ENCODE measurements at places on chromosomes 1 and 21.

GRCh38 chr1:38053416-38054091 lies 7.0 kb upstream of the POU3F1 start:
- no peak for DNase-seq

- DNase-seq = no peak
Measured at GRCh38 chr1:83500531-83500930, 498.4 kb downstream of the TTLL7 start.

- peak; percentile 49 for DNase-seq
Measured at GRCh38 chr1:232880354-232880753, 70.1 kb upstream of the NTPCR start.

GRCh38 chr1:196152086-196152485 lies 456.2 kb downstream of the KCNT2 start:
- DNase-seq = peak; percentile 8

DNA sequence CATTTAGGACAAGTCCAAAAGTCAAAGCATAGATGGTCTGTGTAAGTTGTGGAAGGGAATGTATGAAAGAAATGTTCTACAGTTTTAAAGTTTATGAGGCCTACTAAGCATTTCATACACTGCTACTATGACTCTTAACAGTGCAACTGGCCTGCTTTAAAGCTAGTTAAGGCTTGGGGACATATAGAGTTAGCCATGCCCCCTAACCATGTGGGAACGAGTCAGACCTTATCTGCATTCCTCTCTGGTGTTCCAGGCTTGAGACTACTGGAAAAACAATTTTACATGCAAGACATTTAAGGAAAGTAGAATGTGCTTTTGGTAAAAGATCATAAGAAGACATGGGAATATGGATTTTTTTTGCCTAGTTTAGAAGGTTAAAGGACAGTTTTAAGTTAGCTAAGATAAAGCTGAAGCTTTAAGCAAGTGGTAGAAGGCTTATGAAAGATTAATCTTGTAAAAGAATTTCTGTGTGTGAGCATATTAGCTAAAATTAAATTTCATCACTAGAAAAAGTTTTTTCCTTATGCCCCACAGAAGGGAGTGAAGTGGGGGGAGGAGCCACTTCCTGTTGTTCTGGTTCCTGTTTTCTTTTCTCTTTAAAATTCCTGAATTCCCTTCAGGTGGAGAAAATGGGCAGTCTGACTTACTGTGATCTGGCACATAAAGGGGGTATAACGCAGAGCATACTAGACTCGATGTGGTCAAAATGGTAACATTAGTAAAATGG lies 8.9 kb upstream of the CD48 start:
- DNase-seq = peak; percentile 19

DNA sequence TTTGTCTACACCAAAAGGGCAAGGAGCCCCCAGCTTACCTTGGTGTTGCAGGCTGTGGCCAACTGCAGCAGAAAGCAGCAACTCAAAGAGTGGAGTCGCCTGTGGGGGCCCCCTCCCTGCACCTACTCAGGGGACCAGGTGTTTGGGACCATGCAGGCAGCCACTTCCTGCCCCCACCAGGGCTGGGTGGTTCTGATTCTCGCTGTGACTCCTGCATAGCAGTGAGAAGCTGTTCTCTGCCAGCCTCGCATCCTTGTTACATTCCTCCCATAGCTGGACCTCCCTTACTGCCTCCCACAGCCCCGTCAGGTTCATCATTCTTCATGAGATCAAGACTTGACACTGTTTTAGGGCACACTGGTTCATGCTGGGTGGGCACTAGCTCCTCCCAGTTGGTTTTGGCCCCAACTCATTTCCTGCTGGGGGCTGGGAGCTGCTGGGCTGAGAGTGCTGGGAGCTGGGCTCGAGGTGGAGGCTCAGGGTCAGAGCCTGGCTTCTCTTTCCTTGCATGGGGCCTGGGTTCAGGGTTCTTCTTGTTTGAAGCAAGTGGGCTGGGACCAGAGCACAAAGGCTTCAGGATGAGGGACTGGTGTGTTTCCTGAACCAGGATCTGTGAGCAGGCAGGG lies 146.9 kb upstream of the C1orf174 start:
- DNase-seq = no peak

DNA sequence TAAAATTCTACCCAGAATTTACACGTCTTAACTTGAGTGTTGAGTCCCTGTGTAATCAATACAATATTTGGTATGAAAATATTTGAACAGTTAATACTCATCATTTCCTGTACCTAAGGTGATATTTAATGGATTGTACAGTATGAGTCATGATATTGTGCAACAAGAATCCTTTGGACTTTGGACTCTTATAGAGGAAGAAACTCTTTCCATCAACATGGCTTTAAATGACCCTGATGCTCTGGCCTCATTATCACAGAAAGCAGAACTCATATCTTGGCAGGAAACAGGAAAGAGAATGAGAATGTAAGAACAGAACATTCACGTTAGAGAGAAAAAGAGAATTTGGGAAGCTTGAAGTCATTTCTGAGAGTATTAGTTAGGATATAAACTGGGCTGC lies 168.8 kb upstream of the B3GALT2 start:
- DNase-seq = peak; percentile 24

DNA sequence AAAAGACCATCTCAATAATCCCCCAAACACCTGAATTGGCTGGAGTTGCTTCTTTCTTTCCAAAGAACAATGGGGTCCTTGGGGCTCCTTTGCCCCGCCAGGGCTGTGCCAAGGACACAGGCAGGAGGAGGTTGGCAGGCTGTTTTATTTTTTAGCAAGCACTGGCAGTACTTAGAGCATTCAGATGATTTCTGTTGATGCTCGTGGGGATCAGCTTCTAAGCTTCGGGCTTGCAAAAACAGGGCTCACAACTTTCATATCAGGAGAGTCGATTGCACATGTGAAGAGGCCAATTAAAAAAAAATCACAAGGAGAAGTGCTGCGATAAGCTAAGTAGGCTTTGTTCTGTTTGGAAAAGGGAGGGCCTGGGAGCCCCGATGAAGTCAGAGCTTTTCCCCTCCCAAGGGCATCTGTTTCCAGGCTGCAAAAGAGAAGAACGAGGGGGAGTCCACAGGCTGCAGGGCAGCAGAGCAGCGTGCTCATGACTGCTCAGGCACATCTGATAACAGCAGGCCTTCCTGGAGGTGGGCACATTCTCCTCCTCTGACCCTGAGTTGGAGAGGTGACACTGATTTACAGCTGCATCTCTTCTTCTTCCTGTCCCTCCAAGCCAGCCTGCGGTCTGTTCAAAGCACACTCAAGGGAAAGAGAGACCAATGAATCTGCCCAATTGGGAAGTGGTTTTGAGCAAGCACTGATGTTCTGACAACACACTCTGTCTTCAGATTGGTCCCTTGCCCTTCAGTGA lies 27.3 kb upstream of the BCAR3 start:
- peak; percentile 20 for DNase-seq

DNA sequence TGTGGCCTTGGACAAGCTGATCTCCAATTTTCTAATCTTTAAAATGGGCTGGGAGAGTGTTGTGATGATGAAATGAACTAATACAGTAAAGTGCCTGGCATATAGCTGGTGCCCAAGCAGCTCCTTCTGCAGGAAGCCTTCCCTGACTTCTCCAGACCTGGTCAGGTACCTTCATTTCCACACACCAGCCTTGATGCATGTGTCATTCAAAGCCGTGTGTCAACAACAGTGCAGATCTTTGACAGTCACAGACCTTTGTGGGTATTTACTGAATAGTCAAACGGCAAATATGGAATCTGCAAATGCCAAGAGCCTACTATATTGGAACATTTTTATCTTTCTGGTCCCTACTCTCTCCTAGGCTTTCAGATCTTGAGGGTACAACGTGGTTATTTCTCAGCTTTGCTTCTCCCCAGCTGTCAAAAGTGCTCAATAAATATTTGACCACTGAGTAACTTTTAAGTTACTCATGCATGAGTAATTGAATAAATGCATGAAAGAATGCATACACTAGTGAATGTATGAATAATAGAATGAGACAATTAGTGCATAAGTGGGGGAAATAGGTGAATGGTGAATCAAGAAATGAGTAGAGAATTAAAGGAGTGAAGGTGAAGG lies 75.4 kb downstream of the MDM4 start:
- DNase-seq = peak; percentile 17

DNA sequence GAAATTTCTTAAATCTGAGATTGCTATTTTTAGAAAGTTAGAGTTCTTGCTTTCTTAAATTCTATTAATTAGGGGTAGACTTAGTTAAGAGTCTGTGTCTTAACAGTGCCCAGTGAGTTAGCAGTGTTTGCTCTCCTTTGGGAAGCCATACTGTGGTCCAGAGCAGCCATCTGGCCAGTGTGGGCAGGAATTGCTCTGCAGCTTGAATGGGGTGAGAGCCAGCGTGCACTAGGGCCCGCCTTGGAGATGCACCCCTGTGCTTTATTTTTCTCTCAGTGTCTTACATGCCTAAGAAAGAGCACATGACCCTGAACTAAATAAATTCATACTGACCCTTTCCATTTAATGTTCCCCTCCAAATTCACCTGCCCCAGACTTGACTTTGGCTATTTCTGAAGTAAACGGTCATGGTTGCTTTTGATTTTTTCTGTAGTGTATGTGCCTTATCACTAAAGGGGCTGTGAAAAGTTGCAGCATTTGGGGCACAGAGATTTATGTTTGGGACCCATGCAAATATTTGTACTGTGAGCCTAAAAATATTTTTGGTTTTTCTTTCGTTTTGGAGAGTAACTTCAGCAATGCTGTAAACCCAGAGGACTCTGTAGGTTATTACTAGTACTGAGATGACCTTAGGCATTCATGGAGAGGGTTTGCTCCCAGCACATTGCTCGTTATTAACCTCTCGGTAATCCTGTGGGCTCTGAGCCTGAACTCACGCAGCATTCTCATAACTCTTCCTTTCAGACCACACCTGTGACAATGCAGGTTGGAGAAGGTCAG lies 21.3 kb upstream of the KCNQ4 start:
- no peak for DNase-seq

- peak; percentile 10 for DNase-seq
Measured at GRCh38 chr1:147214842-147215539, 10.1 kb downstream of the FMO5 start.

DNA sequence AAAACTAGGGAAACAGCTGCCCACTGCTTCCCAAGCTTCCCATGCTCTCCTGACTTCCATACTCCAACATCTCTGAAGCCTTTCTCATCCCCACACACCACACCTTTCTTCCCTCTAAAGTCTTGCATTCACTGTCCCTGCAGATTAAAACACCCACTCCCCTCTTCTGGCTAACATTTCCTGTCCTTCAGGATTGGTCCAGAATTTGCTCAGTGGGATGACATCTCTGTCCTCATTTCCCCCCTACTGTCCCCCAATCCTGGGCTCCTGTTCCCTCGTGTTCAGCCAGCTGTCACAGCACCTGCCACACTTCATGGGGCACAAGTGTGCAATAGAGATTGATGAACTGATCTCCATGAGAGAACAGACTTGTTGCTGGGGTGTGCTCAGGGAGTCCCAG lies 82.7 kb downstream of the KCND3 start:
- no peak for DNase-seq

- peak; percentile 86 for DNase-seq
Measured at GRCh38 chr1:206461602-206462455, 8.4 kb upstream of the IKBKE start.

DNA sequence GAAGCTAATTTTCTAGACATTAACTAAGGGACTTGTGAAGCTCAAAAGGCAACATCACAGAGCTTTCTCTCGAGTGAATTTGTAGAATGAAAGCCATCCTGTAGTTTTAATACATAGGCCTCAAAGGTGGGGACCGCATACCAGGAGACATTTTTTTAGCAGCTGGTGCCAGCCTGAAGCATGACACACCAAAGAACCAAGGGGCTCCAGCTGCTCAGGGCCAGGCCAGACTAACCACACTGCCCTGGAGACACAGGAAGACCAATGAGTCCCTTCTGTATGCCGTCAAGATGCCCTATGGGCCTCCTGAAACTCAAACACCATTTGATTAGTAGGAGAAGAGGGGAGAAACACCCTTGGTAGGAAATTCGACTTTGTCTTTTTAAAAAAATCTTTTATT lies 113.9 kb upstream of the CACNA1E start:
- DNase-seq = no peak

GRCh38 chr1:57683037-57683942 lies 259.4 kb upstream of the DAB1 start:
- DNase-seq = no peak

Data from cardiac fibroblast (primary cell).